ENCODE measurements at places on chromosomes 7 and 10.

GRCh38 chr7:98223898-98224700 is 12.9 kb downstream of the BHLHA15 start:
- DNase-seq = no peak

- no peak for DNase-seq
Observed at GRCh38 chr10:124374535-124375352, 44.0 kb downstream of the OAT start.

- DNase-seq = no peak
Observed at GRCh38 chr10:69897432-69897831, 95.7 kb downstream of the COL13A1 start.

- DNase-seq = no peak
Observed at GRCh38 chr7:131203291-131203976, 124.2 kb upstream of the MKLN1 start.
